ENCODE measurements at places on chromosomes 12 and 14.

- DNase-seq = no peak
Measured at GRCh38 chr12:128259556-128260070, 7.4 kb upstream of the TMEM132C start.

DNA sequence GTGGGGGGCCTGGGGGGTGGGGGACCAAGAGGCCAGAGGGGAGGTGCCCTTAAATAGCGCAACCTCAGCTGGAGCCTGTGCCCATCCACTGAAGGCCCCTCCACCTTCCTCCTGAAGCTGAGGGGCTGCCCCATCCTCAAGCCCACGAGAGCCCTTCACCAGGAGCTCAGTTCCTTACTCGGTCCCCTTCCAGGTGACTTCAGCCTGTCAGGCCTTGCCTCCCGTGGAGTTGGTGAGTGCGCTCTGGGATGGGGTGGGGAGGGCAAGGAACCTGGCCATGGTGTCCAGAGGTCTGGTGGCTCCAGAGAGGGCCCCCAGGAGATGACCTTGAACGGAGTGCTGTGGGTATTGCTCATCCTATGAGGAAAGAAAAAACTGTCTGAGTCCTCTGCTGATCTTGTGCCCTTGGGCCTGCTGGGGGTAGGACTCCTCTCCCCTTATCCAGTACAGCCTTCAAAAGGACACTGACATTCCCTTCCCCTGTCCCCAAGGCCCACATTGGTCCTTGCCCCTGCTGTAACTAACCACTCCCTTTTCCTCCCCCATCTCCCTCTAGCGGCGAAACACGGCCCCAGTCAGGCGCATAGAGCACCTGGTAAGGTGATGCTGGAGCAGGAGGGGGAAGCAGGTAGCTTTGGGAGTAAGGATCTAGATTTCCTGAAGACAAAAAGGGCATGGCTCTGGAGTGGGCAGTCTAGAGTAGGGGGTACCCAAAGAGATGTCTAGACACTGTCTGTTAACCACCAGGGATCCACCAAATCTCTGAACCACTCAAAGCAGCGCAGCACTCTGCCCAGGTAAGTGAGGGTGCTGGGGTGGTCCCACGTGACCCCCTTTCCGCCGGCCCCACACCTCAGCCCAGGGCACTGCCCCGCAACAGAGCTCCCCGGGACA, 3.6 kb downstream of the TNS2 start:
- no peak for DNase-seq

GRCh38 chr12:6135071-6135470, 10.6 kb upstream of the VWF start:
- no peak for DNase-seq

DNA sequence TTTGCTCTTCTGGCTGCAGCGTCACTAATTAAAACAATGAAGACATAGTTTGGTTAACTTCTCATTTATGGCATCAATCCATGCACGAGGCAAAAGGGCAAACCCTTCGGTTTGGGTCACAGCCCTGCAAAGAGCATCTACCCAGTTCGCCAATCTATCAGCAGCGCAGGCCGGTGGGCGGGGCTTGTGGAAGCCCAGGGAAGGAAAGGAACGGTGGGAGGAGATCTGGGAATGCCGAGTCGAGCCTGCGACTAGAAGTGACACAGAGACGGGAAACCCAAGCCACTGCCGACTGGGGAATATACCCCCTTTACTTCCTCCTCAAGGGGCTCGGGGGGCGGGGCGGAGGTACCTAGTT, 466 bp downstream of the KICS2 start:
- no peak for DNase-seq

- DNase-seq = no peak
Measured at GRCh38 chr12:16833376-16834015, 227.5 kb upstream of the LMO3 start.

- DNase-seq = no peak
Measured at GRCh38 chr14:104403421-104404220, 175.9 kb upstream of the C14orf180 start.

DNA sequence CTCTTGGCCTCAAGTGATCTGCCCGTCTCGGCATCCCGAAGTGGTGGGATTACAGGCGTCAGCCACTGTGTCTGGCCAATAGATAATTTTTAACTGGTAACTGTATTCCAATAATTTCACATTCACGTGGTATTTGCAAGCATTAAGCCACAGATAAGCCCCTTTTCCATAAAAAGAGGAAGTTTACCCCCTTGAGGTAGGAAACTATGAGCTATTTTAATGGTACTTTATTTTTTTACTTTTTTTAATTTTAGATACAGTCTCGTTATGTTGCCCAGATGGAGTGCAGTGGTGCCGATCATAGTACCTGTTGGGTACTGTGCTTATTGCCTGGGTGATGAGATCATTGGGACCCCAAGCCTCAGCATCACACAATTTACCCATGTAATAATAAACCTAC, 42.9 kb upstream of the AP4S1 start:
- no peak for DNase-seq

DNA sequence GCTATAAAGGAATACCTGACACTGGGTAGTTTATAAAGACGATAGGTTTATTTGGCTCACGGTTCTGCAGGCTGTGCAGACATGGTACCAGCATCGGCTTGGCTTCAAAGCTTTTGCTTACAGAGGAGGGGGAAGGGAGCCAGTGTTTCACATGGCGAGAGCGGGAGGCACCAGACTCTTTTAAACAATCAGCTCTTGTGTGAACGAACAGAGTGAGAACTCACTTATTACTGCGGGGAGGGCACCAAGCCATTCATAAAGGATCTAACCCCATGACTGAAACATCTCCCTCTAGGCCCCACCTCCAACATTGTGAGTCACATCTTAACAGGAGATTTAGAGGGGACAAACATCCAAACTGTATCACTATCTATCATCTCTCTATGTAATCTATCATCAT, 227.4 kb downstream of the TMEM132D start:
- no peak for DNase-seq

- DNase-seq = no peak
Measured at GRCh38 chr14:75438486-75439080, 10.8 kb downstream of the JDP2 start.

DNA sequence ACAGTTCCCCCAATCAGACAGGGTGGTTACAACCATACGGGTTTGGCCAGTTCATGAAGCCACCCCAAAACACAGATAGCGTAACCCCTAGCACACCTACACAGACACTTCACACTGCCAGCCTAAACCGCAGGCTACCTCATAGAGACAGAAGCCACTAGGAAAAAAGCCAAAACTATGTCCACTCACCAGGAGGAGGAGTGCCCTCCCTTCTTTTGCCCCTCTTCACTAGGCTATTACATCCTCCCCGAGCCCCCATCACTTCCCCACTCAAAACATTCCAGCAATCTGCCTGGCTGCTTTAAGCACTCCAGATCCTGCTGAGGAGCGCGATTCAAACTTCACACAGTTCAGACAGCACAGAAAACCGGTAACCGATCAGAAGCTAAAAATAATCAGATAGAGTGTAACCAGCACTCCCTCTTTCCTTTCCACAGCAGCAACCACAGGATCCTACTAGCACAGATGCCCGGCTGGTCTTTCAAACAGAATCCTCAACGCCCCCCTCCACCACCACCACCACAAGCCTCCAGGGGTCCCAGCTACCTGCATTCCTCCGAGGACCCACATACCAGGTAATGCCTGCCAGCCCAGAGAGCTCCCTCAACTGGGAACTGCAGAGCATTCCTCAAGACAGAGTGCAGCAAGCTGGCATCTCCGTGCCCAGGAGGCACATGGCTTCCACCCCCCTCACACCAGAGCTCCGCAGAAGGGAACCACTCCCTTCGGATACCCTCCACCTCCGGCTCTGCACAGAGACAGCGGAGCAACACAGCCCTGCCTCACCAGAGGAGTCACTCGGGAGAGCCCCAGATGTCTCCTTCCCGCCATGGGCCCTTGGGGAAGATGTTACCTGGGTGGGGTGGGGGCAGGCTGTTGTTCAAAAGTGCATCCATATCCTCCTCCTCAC, 1.5 kb downstream of the CHD4 start:
- DNase-seq = no peak

DNA sequence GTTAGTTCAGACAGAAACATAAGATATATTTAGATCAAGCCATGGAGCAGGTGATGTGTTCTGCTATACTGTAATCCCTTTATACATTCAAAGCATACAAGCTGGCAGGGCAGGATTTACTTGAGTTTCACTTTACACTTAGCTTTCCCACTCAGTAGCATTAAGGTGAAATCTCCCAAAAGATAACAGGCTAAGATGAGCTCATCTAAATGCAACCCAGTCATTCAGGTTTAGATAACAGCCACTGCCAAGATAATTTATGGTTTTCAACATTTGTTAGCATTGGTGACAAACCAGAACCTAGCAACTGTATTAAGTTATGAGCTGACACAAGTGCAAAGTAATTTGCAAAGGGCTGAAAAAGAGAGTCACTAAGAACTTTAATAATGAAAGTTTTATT, 925.1 kb upstream of the ATXN7L3B start:
- DNase-seq = no peak

- DNase-seq = no peak
Measured at GRCh38 chr12:57160040-57160439, 12.6 kb upstream of the LRP1-AS start.

- DNase-seq = no peak
Measured at GRCh38 chr14:97107080-97107479, 309.9 kb downstream of the VRK1 start.

- no peak for DNase-seq
Measured at GRCh38 chr14:35262436-35262835, 29.7 kb upstream of the PSMA6 start.

DNA sequence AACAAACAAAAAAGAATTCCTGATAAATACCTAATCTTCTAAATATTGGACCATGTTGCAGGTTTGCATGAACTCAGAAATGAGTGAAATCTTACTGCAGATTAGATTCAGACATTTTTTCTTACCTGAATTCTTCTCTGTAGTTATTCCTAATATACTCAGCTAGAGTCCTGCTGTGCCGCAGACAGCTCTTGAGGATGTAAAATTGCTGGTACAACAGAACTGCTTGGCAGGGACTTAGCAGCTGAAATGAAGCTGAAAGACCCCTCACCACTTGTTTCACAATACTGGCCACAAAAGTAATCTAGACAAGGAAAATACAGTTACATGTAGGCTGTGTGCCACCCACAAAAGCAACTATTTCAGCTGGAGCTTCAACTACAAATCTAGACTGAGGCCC, 48.3 kb upstream of the KICS2 start:
- no peak for DNase-seq

DNA sequence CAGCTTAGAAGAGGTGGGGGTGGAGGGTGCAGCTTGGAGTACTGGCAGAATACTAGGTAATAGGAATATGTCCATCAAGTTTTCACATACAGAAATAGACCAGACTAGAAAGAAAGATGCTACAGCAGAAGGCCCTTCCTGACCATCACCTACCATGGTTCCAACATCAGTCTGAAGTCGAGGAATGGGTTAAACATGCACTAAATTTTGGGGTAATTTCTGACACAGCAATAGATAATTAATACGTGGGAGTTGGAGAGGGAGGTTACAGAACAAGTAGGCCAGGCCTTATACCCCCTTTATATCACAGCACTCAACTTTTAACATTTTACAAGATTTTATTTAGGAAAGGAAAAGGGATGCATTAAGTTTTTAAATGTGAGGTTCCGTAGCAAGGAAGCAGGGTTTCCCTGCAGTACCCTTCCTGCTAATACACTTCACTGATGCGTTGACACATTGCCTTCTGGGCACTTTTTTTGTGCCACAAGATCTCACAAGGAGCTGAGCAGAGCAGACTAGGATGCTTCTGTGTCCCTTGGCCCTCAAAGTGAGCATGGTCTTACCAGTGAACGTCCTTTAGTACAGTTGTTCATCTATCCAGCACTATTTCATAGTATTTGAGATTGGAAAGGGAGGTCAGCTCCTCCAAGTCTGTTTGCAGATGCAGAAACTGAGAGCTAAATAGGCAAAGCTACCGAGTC, 50.8 kb downstream of the EID3 start:
- no peak for DNase-seq

- no peak for DNase-seq
Measured at GRCh38 chr12:54021432-54022013, 6.7 kb upstream of the HOXC6 start.

- no peak for DNase-seq
Measured at GRCh38 chr12:106110626-106111300, 28.0 kb downstream of the NUAK1 start.

DNA sequence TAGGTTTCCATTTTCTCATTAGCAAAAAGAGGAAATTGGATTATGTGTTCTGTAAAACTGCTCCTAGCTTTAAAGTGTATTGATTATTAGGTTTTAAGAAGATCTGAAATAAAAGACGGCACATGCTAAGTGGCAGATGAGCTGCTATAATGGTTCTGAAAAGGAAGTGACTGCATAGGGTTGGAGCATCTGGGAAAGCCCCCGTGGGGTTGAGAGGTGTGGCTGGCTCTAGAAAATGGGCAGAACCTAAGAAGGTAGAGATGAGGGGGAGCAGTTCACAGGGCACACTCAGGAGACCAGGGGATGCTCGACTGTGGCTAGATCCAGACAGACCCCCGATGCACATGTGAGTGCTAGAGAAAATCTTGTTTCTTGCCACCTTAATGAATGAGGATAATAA, 1.9 kb downstream of the IFNG-AS1 start:
- DNase-seq = no peak

- no peak for DNase-seq
Measured at GRCh38 chr12:94100211-94100627, 48.2 kb upstream of the PLXNC1 start.

DNA sequence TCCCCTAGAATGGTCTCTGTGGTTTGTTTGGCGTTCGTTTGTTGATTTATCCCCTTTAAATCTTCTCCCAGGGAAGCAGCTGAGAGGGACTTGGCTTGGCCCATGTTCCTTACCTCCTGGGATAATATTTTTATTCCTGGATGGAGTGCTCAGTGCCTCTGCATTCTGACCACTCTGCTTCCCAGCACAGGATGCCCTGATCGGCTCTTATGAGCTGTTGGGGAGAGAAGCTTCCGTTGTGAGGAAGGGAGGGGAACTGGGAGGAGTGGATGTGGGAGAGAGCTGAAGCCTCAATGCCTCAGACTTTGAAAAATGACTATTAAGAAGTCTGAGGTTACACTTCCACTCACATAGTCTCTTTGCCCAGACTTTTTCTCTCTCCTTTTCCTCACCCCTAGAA, 114.8 kb downstream of the SMOC1 start:
- DNase-seq = no peak

- DNase-seq = no peak
Measured at GRCh38 chr12:46958053-46958452, 121.4 kb upstream of the PCED1B start.

DNA sequence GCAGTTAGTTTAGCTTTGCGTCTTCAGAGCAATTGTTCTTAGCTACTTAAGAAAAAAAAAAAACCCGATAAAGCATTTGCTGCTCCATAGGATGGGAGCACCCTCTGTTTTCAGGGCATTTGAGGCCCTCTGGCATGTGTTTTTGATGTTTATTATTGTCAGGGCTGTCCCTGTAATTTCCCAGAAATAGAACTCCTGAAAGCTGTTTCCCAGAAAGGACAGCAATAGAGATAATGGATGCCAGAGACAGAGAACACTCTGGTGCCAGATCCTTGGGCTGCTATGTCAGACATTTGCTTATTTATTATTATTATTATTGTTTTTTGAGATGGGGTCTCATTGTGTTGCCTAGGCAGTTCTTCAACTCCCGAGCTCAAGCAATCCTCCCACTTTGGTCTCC, 201.3 kb downstream of the ALG10 start:
- no peak for DNase-seq

All from GM18507 (cell line).